ENCODE measurements at places on chromosomes 13 and 19.
A peak's percentile ranks its signal among the peaks of the same experiment; 100 is the strongest.

DNA sequence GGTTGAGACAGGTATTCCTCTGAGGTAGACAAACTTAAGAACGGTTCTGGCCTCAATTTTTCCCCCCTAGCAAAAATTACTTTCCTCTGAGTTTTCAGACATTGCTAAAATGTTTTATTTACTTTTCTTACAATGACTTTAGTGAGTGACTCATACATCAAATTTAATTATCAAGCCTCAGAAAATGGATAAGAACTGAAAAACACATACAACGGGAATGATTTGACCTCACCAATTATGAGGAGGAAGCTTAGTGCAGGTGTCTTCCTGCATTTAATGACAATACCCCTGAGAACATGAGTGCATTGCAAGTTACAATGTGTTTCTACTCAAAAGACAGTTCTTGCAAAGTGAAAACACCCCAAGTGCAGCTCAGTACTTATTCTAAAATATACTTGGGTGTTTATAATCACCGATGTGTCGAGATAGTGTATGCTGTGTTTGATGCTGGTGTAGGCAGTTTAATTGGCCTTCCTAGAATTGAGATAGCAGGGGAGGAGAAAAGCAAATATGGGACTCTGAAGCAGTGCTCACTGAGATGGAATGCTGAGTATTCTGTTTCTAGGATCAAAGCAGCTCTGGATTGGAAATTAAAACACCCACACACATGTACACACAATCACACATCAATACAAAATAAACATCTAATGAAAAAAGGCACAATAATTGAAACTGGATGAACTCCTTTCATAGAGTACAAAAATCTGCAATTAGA, 189.5 kb upstream of the SLC10A2 start:
- DNase-seq = no peak

DNA sequence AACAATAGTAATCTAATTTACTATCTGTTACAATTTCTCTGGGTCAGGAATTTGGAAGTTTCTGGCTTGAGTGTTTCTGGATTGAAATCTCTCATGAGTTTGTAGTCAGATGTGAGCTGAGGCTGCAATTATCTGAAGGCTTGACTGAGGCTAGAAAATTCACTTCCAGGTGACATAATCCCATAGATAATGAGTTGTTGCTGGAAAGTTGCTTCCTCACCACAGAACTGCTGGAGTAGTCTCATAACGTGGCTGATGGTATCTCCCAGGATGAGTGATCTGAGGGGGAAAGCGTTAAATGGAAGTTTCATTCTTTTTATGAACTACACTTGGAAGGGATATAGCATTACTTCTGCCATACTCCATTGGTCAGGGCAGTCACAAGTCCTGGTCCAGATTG, 15.3 kb upstream of the FPR3 start:
- DNase-seq = no peak

DNA sequence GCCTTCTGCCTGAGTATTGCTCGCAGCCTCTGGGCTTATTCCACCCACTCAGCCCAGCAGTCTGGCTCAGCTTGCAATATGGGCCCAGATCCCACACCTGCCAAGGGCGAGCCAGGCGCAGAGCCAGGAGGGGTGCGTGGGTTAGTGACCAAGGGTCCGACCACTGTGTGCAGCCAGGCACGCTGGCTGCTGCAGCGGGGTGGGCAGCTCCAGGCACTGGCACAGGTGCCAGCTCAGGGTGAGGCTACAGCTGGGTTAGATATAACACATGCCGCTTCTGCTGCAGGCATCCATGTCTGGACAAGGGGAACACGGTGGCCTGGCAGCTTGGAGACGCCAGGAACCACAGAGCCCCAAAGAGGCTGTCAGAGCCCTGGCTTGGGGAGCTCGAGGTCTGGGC, 12.6 kb upstream of the URAD start:
- no peak for DNase-seq

- DNase-seq = no peak
Observed at GRCh38 chr19:50007947-50008346, 17.2 kb downstream of the VRK3 start.

DNA sequence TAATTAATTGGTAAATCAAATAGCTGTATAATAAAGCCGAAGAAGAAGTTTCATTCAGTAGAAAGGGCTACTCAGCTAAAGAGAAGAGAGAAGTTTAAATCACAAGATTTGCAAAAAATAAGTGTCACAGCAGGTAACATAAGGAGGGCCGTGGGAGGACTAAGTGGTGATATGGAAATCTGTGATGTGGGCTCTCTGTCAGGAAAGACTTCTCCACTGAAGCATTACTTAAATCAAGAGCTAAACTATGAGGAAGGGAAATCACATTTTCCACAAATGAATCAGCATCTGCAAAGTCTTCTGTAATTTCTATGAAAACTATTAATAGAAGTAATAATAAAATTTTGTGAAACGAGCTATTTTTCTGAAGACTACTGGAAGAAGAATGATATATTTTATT, 153.8 kb downstream of the PCDH9 start:
- no peak for DNase-seq

GRCh38 chr19:8575467-8575997, 1.7 kb downstream of the MYO1F start:
- no peak for DNase-seq

DNA sequence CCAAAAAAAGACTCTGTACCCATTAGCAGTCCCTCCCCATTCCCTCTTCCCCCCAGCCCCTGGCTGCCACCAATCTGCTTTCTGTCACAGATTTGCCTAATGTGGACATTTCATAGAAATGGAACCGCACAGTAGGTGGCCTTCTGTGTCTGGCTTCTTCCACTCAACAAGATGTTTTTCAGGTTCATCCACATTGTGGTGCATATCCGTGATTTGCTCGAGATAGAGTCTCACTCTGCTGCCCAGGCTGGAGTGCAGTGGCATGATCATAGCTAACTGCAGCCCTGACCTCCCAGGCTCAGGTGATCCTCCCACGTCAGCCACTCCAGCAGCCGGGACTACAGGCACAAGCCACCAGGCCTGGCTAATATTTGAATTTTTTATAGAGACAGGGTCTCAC, 20.9 kb downstream of the AP2A1 start:
- DNase-seq = no peak

GRCh38 chr13:111168107-111168506, 53.0 kb downstream of the ARHGEF7 start:
- no peak for DNase-seq

DNA sequence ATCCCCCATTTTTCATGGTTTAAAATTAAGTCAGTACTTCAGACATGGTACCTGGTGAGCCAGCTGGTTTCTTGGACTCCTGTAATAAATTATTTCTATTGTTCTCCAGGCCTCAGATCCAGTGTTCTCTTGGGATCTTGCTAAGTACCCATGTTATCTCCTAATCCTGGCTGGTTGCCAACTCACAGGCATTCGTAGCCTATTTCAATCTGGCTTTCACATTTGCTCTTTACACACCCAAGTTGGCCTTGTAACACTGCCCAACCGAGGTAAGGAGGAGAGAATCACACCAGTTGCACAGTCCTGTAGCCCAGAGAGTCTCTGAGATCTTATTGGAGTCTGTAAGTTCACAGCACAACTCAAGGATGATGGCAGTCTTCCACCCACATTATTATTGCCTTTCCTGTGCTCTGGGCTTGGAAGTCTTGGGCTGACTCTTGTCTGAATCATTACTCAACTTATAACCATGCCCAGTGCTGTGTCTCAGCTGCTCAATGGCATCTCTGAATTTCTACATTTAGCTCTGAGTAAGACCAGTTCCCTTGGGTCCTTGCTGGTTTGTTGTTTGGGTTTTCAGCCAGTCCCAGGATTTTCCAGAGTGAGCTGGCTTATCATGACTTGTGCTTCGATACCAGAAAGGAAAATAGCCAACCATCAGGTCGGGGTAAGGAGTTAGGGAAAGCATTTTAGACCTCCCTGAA, 76.6 kb upstream of the KLF12 start:
- DNase-seq = no peak

GRCh38 chr13:72198967-72199560, 332.1 kb upstream of the DACH1 start:
- DNase-seq = no peak

DNA sequence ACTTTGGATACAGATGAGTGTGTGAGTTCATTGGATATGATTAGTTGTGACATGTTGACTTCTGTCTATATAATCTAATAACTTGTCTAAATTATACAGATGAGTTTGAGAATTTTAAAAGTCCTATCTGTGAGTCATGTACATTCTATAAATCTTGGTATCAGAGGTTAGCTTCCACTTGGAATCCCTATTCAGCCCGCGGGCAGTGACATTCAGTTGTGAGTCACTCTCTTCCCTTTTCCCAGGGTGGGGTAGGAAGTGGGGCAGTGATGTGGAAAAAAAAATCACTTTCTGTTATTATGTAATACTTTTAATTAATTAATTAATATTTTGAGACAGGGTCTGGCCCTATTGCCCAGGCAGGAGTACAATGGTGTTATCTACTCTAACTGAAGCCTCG, 33.0 kb upstream of the ZNF808 start:
- DNase-seq = no peak

GRCh38 chr19:35628264-35628564, 622 bp upstream of the RBM42 start:
- no peak for DNase-seq

- DNase-seq = no peak
Observed at GRCh38 chr13:101447852-101448251, 4.6 kb upstream of the ITGBL1 start.

- peak; percentile 6 for DNase-seq
Observed at GRCh38 chr19:21604351-21604926, 99.0 kb downstream of the ZNF429 start.

DNA sequence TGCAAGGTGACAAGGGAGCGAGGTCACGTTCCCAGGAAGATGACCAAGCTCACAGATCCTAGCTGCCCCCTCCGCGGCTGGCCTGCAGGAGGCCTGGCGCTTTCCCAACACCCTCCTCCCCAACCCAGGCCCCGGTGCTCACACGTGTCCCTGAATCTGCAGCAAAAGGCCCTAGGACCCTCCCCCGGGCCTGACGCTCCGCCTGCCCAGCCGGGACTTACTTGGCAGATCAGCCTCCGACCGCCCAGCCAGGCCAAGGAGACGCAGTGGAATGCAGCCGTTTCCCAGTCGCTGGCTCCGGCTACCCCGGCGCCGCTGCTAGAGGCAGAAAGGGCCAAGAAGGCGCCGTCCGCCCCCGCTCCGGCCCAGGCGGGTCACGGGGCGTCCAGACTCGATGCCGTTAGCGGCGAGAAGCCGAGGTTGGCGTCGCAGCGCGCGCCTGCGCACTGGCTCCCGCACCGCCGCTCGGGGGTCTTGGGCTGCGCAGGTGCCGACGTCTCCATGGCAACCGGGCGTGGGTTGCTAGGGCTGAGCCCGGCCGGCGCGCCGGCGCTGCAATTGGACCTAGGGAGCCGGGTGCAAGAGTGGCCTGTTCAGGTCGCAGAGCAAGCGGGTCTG, at the start of gene PNMA8A:
Gene PNMA8A (minus strand): TSS at position 448 of the 618 bp plus-strand sequence. CDS start 528 bp downstream, outside the sequence.
- peak; percentile 49 for DNase-seq

DNA sequence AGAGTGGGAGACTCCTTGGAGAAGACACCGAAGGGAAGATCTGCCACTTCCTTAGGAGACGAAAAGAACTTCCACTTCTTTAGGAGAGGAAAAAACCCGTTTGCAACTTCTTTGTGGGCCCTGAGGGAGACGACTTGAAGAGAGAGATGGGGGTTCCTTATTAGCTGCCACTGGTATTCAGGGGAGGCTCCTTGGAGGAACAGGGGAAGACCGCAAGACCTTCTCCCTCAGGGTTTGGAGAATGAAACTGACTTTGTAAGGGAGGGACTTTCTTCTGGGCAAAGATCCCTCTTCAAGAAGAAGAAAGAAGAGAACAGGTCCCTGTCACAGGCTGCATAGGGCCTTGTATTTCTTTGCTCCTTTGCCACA, 416 bp downstream of the BCKDHA start:
- no peak for DNase-seq

GRCh38 chr19:15779756-15780476, 7.5 kb upstream of the OR10H5 start:
- DNase-seq = no peak

DNA sequence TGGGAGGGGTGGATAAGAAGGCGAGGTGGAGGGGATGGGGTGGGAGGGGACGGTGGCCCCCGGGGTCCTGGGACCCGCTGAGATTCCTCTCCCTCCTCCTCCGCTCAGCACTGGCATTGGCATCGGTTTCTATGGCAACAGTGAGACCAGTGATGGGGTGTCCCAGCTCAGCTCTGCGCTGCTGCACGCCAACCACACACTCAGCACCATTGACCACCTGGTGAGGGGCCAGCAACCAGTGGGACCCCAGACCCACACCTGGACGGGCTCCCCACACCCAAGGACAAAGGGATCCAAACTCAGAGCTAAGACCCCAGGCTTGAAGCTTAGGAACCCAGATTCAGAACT, 5.9 kb downstream of the TTYH1 start:
- no peak for DNase-seq

DNA sequence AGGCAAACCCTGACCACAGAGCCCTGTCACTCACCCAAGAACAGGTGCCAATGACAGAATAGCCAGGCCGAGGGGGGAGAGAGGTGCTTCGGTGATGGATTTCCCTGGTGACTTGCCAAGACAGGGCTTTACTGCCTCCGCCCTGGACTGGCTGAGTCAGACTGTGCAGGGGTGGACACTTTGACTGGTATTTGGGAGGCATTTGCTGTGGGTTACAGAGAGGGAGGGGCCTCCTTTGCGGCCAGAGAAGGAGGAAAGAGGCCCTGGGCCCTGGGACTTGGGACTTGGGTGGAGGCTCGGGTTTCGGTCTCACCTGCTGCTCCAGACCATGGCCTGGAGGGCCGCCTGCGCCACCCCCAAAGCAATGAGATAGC, 4.6 kb upstream of the EPS8L1 start:
- DNase-seq = no peak

DNA sequence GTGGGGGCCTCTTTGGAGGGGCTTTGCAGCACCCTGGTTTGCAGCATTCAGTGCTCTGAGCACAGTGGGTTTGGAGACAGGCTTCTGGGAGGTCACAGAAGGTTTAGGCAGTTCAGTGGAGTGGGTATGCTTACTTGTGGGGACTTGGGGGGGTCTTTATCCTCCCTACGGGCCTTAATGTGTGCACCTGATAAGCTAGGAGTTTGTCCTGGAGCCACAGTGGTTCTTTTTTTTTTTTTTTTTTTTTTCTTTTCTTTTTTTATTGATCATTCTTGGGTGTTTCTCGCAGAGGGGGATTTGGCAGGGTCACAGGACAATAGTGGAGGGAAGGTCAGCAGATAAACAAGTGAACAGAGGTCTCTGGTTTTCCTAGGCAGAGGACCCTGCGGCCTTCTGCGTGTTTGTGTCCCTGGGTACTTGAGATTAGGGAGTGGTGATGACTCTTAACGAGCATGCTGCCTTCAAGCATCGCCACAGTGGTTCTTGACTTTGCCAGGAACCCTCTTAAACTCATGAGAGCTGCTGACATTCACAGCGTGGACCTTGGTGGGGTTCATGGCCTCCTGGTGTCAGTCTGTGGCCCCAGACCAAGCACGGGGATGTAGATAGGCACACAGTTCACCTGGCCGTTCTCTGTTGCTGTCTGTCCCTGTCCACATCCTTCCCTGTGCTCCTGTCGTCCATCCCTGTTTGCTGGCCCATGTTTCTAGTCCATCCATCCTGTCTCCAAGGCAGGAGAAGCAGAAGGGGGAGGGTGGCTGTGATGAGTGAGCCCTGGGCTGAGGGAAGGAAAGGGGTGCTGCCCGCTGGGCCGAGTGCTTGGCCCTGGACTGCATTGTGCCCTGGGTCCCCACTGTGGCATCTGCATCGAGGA, 2.7 kb downstream of the EGLN2 start:
- no peak for DNase-seq

GRCh38 chr13:97300871-97301270, 78.7 kb downstream of the MBNL2 start:
- DNase-seq = no peak

GRCh38 chr19:56092685-56093631, 28.1 kb downstream of the ZNF787 start:
- no peak for DNase-seq

GRCh38 chr19:15113245-15114152, 6.3 kb downstream of the SYDE1 start:
- no peak for DNase-seq

GRCh38 chr19:2064395-2064787, 13.3 kb upstream of the MKNK2 start:
- DNase-seq = no peak
